ENCODE measurements at places on chromosomes 5 and 9.

GRCh38 chr5:87081511-87082372 lies 185.9 kb upstream of the RASA1 start:
- DNase-seq = no peak

GRCh38 chr5:159602434-159602833 lies 272.1 kb upstream of the IL12B start:
- DNase-seq = no peak

GRCh38 chr5:75338408-75338807 lies 1.4 kb downstream of the HMGCR start:
- DNase-seq = no peak

DNA sequence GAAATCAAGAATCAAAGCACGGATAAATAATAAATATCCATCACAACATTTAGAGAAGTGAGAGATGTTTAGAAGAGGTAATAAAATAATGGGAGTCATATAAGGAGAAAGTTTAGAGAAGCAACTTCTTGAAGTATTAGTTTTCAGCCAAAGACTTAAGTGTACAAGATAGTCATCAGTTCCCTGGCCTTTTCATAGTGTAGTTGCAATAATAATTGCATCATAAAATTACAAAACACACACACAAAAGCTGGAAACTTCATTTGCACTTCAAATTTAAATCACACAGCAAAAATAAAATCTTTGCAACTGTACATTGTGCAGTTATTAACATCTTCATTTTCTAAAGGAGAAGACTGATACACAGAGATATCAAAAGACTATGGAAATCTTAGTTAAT lies 319.1 kb upstream of the RGMB start:
- no peak for DNase-seq

GRCh38 chr5:39780347-39780746 lies 355.6 kb upstream of the DAB2 start:
- no peak for DNase-seq

- no peak for DNase-seq
These were observed 25.1 kb downstream of the PARP8 start for GRCh38 chr5:50691399-50692016.

DNA sequence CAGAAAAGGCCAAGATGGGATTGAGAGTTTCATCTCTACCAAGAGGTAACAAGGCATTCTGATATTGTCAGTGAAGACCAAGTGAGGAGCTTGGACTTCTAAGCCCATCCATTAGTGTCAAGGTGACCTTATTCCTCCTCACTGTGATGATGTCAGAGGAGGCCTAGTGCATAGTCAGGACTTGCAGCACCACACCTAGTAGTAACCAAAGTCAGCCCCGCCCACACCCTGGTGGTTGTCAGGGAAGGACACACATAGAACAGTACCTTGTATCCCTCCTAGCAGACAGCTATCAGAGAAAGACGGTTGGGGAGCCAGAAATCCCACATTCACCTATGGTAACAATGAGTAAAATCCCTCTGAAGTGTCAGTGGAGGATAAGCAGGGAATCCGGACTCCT lies 111.7 kb downstream of the AP3B1 start:
- DNase-seq = no peak

GRCh38 chr9:83701769-83702168 lies 6.0 kb downstream of the UBQLN1 start:
- DNase-seq = no peak

GRCh38 chr5:128007939-128008338 lies 75.6 kb upstream of the SLC12A2 start:
- peak; percentile 5 for DNase-seq

- no peak for DNase-seq
These were observed 1530.1 kb downstream of the MAT2B start for GRCh38 chr5:165035520-165035919.

DNA sequence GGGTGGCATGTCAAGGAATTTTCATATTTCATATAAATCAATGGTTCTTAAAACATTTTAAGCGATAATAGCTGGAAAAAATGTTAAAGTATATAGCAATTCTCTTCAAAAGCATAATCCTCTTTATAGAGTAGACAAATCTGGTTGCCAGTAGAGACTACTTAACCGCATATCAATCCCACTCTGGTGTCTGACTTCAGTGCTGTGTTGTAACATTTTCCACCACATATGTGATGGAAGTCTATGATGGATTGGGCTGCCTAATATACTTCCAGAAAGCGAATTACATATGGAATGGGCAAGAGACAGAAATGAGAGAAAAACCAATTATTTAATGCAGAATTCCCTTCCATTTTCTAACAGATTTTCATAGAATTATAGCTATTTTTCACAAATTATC lies 54.3 kb downstream of the FBN2 start:
- no peak for DNase-seq

- no peak for DNase-seq
These were observed 55.7 kb downstream of the SH3TC2 start for GRCh38 chr5:149007174-149007573.

- peak; percentile 31 for DNase-seq
These were observed 47.9 kb downstream of the COL5A1 start for GRCh38 chr9:134689321-134690181.

GRCh38 chr5:159088371-159088770 lies 11.3 kb downstream of the EBF1 start:
- no peak for DNase-seq

DNA sequence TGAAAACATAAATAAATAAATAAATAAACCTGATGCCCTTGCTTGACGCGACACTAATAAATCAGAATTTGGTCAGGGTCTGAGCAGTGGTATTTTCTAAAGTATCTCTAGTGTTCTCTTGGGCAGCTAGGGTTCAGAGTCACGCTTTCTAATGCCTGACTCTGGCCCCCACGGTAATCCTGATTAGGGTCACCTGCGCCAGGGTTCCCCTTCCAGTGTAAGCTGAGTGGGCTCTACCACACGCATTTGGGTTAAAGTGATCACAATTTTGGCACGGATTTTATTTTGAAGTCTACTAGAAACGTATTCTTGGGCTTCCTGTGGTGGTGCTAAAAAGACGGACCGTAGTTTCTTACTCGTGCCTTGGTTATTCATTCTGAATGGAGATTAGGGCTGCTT lies 651 bp downstream of the TTC1 start:
- no peak for DNase-seq

- DNase-seq = no peak
These were observed 57.7 kb downstream of the PDE6A start for GRCh38 chr5:149886692-149887470.

DNA sequence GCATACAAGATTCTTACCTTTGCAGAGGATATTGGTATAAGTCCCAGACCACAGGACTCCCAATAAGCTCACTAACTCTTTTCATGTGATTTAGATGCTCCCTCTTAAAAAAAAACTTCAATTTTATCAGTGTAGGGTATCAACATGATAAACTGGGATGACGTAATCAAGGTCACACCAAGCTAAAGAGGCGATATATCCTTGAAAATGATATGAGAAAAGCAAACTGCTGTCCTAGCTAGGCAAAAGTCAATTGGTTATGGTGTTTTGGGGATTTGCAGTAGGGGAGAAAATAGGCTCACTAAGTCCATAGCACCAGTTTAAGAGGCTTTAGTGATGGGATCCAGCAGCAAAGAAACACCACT lies 354.4 kb downstream of the DIRAS2 start:
- no peak for DNase-seq

- DNase-seq = no peak
These were observed 14.9 kb upstream of the ZFP62 start for GRCh38 chr5:180875860-180876426.

- no peak for DNase-seq
These were observed 45.5 kb upstream of the IL7R start for GRCh38 chr5:35811108-35811741.

Data from AG09319 (cell line).